ENCODE measurements at places on chromosomes 7 and 10. TPM values are rescaled to one million over a fixed set of nuclear protein-coding genes. Genes with fewer than 3 reads are reported as not detected.

GRCh38 chr7:156019776-156020565, 207.7 kb upstream of the SHH start:
- no peak overlapping the region for H3K4me3 ChIP-seq
- no peaks in the 10 kb centered on the region for H3K27me3 ChIP-seq
- DNase-seq, result no peak
- no peaks in the 10 kb centered on the region for H3K4me1 ChIP-seq
- no peak overlapping the region for H3K27ac ChIP-seq

DNA sequence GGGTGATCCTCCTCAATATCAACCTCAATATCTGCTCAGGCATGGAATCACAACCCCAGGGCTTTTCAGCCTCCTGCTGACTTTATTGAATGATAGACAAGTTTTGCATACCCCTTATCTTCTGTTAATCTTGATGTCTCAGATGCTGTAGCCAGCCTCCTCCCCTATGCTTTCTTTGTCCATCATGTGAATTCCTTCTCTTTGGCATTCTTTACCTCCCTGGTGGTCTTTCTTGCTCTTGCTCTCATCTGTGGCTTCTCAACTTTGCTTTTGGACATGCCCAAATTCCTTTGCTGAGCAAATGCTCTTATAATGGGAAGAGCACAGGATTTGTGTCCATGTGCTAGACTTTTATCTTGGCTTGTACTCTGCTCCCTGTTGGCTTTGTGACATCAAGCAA, 73.4 kb upstream of the FAM13C start:
- H3K36me3 ChIP-seq, result no peaks in the 10 kb centered on the region
- no peak overlapping the region for H3K27ac ChIP-seq
- H3K4me1 ChIP-seq, result peaks cover 2% of the 10 kb centered on the region
- DNase-seq, result no peak
- H3K27me3 ChIP-seq, result no peaks in the 10 kb centered on the region

GRCh38 chr10:66926841-66927240, 1.0 kb downstream of the LRRTM3 start:
- H3K36me3 ChIP-seq, result no peaks in the 10 kb centered on the region
- no peaks in the 10 kb centered on the region for H3K27me3 ChIP-seq
- H3K27ac ChIP-seq, result no peak overlapping the region
- H3K4me3 ChIP-seq, result no peak overlapping the region

DNA sequence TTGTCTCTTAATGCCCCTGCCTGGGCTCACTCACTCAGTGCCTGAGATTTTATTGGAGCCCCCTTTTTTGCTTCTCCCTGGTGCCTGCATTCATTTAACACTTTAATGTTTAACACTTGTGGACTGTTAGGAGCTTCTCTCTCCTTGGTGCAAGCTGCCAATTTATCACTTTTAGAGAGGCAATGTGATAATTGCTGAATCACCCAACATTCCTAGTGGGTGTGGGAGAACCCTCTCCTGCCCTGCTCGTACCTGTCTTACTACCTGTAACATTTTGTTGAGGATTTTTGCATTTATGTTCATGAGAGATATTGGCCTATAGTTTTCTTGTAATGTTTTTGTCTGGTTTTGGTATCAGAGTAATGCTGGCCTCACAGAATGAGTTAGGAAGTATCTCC, 13.2 kb downstream of the STAM start:
- no peaks in the 10 kb centered on the region for H3K27me3 ChIP-seq
- no peaks in the 10 kb centered on the region for H3K36me3 ChIP-seq
- no peak overlapping the region for H3K4me3 ChIP-seq
- no peak for DNase-seq

DNA sequence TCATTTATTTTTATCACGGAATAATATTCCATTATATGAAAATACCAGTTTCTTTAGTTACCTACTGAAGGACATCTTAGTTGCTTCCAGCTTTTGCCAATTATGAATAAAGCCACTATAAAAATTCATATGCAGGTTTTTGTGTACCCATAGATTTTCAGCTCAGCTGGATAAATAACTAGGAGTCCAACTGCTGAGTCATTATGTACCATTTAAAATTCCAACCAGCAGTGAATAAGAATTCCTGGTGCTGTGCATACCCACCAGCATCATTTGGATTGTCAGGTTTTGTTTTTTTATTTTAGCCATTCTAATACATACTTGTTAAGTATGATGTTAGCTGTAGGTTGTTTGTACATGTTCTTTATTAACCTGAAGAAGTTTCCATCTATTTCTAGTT, 14.5 kb downstream of the FAM24B start:
- no peaks in the 10 kb centered on the region for H3K36me3 ChIP-seq
- H3K4me1 ChIP-seq, result no peaks in the 10 kb centered on the region
- no peak overlapping the region for H3K4me3 ChIP-seq
- DNase-seq, result no peak

DNA sequence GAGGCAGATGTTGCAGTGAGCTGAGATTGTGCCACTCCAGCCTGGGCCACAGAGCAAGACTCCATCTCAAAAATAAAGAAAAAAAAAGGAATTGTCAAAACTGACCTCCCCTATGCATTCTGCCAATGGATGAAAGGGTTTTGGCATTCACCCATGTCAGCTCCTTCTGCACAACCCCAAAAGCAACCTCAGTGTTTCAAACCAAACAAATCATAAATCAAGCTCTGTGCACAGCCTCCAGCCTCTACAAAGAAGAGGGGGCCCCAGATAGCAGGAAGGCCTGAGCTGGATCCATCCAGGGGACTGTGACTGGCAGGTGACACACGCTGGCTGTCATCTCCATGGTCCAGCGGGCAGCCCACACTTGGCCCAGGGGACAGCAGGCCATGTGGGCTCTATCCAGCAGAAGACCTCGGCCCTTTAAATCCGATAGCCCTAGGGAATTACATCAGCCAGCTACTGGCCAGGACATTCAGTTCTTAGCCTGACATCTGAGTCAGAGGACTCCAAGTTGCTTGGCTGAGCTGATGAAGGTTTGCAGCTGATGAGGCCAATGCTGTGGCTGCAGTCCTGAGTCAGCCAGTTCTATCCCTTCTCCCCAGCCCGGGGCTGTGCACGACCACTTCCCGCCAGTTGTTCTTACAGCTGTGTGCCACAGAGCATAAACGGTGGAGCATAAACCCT, 52.0 kb upstream of the FIGNL1 start:
- H3K27me3 ChIP-seq, result no peaks in the 10 kb centered on the region
- DNase-seq, result peak; percentile 61
- no peaks in the 10 kb centered on the region for H3K36me3 ChIP-seq
- H3K4me3 ChIP-seq, result peak overlapping the region; percentile 5
- H3K4me1 ChIP-seq, result peaks cover 9% of the 10 kb centered on the region

GRCh38 chr7:101357433-101357832, 5.2 kb upstream of the COL26A1 start:
- H3K4me3 ChIP-seq, result no peak overlapping the region
- H3K4me1 ChIP-seq, result no peaks in the 10 kb centered on the region
- no peaks in the 10 kb centered on the region for H3K27me3 ChIP-seq
- no peaks in the 10 kb centered on the region for H3K36me3 ChIP-seq
- no peak for DNase-seq

DNA sequence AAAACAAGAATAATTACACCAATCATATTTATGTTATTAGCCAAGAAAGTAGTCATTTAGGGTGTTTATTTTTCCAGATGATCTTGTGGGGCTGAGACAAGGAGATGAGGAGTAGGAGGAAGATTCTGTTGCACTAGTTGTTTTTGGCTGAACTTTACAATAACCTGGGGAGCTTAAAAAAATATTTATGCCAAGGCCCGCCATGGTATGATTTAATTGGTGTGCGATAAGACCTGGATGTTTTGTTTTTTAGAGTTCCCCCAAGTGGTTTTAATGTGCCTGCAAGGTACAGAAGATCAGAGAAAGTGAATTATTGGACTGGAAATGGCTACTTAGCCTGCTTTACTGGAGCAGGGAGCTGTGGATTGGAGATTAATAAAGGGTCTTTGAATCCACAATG, 7.1 kb upstream of the ZNF282 start:
- H3K4me1 ChIP-seq, result no peaks in the 10 kb centered on the region
- no peaks in the 10 kb centered on the region for H3K36me3 ChIP-seq
- no peak overlapping the region for H3K4me3 ChIP-seq
- no peak for DNase-seq

GRCh38 chr7:156754201-156754600, 113.6 kb downstream of the RNF32 start:
- H3K27ac ChIP-seq, result no peak overlapping the region
- H3K36me3 ChIP-seq, result no peaks in the 10 kb centered on the region

DNA sequence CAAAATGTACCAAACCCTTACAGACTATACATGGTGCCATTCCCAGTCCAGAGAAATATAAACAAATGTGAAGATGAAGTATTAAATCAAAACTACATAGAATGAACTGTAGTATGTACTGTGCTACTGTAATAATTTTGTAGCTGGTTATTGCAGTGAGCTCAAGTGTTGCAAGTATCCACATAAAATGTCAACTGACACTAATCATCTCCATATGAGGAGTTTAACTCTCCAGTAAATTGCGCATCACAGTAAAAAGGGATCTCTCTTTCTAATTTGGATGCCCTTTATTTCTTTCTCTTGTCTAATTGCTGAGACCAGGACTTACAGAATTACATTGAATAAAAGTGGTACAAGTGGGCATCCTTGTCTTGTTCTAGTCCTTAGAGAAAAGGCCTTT, 165.5 kb downstream of the CPED1 start:
- H3K36me3 ChIP-seq, result no peaks in the 10 kb centered on the region
- no peak for DNase-seq
- no peaks in the 10 kb centered on the region for H3K27me3 ChIP-seq
- H3K27ac ChIP-seq, result no peak overlapping the region

DNA sequence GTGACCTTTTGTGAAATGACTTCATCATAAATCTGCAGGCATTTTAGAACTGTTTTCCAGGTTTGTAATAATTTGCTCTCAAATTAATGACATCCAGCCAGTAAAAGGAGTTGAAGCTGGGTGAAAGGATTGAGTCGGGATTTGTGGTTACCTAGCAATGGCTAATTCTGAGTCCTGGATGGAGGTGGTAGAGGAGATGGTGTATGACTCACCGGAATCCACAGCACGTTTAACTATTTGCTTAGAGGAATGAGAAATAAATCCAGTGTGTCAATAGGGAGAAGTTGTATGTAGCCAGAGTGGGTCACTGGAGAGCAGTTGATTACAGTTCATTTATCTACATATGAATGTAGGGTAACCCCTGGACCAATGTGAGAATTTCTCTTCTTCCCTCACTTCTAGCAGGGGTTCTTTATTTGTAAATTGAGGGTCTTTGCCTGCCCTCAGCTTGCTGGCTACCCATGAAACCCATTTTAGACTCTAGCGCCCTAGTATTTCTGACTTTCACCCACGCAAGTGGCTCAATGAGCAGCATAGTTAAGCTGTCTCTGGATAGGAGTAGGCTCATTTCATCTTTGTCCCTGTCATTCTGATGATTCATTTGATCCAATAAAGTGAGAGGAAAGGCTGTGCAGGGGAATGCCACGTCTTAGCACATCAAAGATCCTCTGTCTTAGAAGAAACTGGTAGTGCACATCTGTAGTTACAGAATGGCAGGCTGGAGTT, 547.8 kb downstream of the SORCS3 start:
- H3K36me3 ChIP-seq, result no peaks in the 10 kb centered on the region
- no peak for DNase-seq
- no peak overlapping the region for H3K4me3 ChIP-seq
- H3K27me3 ChIP-seq, result no peaks in the 10 kb centered on the region
- H3K27ac ChIP-seq, result no peak overlapping the region
- H3K4me1 ChIP-seq, result no peaks in the 10 kb centered on the region

DNA sequence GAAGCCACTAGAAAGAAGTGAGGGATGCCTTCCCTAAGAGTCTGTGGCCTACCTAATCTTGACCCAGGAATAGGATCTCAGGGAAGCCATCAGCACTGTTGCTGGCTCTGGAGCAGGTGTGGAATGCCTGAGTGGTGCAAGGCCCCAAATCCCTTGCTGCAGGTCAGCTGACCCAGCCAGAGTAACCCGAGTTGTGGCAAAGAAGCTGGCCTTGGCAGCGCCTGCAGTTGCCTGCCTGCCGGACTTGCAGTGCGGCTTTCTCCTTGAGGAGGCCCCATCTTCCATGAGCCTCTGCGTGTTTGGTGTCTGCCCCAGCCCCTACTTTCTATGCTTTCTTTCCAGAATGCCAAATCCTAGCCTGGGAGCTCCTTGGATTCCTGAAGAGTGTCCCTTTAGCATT, 5.8 kb downstream of the KIAA1217 start:
- H3K4me3 ChIP-seq, result no peak overlapping the region
- H3K36me3 ChIP-seq, result no peaks in the 10 kb centered on the region
- no peak overlapping the region for H3K27ac ChIP-seq

DNA sequence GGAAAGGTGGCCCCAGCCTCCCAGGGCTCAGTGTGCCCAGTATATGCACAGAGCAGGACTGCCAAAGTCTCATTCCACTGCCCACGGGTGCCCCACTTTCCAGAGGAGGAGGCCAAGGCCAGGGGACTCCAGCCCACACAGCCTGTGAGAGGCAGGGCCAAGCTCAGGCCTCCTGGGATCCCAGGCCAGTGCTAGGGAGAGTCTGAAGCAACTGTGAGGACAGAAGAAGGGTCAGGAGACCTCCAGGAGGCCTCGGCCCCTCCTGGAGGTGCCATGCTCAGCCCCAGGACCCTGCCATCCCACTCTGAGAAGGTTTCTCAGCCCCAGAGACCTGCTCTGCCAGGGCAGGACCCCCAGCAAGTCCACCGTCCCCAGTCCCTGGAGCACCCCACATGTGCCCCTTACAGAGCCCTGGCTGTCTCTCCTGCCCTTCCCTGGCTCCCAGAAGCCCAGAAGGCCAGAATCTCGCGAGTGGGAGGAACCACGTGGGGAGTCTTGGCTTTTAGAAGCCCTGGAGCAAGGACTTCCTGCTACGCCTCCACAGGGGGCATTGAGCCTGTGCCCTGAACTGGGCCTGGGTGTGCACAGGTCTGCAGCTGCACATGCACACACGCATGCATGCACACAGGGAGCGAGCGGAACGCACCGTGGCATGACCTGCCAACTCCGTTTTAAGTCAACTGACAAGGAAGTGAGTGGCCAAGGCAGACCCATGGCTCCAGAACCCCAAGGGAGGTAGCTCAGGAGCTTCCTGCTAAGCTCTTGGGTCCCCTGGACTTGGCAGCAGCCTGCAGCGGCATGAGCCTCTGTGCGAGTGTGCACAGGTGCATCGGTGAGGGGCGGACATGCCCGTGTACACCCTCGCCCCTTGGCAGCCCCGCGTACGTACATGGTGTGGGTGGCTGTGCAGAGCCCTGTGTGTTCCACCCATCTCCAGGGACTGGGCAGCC, 33.6 kb downstream of the ZCCHC24 start:
- H3K36me3 ChIP-seq, result no peaks in the 10 kb centered on the region
- no peak for DNase-seq
- no peak overlapping the region for H3K4me3 ChIP-seq
- H3K27ac ChIP-seq, result no peak overlapping the region
- peaks cover 30% of the 10 kb centered on the region for H3K4me1 ChIP-seq

The CYP2E1 gene
- total RNA-seq, result 4.6 TPM

The SRI gene
- total RNA-seq, result 82.4 TPM

The DYNC1I1 gene
- total RNA-seq, result 8.4 TPM

The VWA2 gene
- total RNA-seq, result 0.72 TPM

Data from ovary (tissue), 10 donors.